ENCODE measurements at places on chromosomes 12 and 14. TPM values are rescaled to one million over a fixed set of nuclear protein-coding genes. Genes with fewer than 3 reads are reported as not detected.

Gene IL22
- total RNA-seq = not detected

DNA sequence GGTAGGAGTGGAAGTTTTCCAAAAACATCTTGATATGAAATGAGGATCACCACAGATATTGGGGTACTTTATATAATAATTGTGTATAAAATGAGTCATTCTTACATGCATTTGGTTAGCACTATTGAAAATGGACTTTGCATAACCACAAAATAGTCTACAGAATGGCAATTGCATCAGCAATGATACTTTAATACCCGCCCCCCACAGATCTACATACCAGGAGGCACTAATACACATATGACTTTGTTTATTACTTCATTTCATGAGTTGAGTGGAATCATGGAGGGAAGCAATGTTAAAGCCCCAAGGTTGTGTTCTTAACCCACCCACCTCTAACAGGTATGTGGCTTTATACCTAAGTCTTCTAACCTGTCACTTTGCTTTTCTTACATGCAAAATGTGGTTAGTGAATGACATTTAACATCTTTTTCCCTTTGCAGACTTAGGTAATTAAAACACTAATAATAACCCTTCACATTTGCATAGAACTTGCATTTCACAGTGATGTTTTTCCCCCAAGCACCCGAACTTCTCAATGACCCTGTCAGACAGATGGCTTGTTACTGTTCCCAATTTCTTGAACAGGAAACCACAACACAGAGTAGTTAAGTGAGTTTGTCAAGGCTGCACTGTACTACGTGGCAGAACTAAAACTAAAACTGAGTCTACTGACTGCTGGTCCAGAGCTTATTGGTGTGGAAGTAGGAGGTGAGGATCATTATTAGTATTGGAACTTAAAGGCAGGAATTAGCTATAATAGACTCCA, 101.9 kb downstream of the NPAS3 start:
- DNase-seq = no peak

- no peak for DNase-seq
Observed at GRCh38 chr12:64178122-64178521, 44.0 kb downstream of the KICS2 start.

DNA sequence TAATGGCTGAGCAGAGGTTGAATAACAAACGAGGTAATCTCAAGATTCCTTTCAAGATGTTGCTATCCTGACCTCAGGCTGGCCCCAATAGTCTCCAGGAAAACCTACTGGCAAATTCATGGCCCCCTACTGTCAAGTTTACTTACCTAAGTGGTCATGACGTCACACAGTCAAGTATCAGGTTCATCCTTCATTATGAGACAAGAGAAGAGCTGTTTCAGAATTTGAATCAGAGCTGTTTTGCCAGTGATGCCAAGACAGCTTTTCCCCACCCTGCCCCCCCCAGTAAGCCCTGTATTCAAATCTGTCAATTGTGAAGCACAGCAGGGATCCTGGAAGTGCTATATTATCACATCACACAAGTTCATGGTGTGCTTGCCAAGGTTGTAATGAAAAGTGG, 509.6 kb downstream of the NOVA1 start:
- DNase-seq = no peak

DNA sequence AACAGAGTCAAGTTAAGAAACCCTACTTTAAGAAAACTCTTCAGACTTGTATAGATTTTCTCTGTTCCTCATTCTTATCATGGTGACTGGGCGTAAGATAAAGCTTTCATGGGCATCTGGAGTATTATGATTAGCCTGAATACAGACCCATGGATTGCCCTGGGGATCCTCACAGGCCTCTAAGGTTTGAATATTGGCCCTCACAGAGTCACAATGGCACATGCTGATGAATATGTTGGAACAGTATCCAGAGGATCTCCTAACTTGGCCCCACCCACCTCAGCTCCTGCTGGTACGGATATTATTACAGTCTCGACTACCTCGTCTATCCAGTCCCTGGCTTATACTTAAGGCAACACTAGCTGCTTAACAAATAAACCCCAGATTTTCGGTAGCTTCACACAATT, 8.1 kb downstream of the OSBPL8 start:
- no peak for DNase-seq

Gene SCN8A
- 1.4 TPM for total RNA-seq

Gene LRRC74A
- not detected for total RNA-seq

GRCh38 chr12:31346267-31346666, 20.3 kb upstream of the SINHCAF start:
- no peak for DNase-seq

DNA sequence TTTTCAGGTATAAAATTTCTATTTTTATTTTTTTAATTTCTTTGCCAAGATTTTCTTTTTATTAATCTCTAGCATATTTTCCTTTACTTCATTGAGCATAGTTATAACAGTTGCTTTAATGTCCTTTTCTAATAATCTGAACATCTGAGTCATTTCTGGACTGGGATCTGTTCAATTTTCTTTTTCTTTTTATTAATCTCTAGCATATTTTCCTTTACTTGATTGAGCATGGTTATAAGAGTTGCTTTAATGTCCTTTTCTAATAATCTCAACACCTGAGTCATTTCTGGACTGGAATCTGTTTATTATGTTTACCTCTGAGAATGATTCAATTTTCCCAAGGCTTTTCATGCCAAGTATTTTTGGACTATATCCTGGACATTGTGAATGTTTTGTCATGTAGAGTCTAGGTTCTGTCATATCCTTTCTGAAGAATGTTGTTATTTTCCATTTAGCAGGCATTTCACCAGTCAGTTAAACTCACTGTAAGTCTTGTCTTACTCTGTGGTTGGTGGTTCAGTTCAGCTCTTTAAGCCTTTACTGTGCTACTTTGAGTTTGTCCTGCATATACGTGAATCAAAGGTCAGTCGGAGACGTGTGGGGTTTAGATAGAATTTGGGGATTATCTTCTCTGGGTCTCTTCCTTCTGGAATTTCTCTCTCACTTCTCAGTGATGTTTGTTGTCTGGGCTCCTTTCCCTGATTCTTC, 20.3 kb downstream of the TTC6 start:
- DNase-seq = no peak

Gene FAM181A
- total RNA-seq = 1.1 TPM

- no peak for DNase-seq
Observed at GRCh38 chr14:50932592-50933495, 11.4 kb downstream of the PYGL start.

Gene SHMT2
- 181 TPM for total RNA-seq

DNA sequence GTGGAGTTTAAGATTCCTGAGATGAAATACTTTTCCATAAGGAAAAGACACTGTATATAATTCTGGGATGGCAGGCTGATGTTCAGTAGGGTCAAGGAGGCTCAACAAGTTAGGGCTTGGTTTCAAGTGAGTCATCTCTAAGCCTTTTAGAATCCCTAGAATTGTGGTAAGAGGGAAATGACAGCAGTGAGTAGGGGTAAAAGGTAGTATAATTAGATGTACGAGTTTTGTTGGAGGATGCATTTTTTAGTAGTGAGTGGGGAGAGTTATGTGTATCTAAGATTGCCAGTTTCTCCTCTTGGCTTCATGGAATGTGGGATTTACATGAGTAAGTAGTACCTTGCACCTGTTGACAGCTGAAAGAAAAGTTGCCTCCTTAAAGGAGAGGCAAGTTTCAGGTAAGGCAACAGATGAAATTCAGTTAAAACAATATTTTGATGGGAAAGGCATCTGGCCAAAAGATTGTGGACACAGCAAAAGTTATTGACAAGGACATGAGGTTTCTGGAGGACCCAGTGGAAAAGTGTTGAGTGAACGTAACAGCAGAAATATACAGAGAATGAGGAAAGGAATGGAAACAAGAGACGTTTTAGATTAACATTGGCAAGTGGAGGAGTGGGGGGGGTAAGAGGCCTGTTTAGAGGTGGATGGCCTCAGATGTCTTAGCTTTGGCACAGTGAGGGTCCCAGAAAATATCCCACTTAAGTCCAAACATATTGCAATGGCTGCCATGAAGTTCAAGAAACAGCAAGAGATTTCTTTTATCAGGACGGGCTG, 21.8 kb downstream of the LMO3 start:
- no peak for DNase-seq

Gene GPR162
- total RNA-seq = not detected

Gene PAH
- 451 TPM for total RNA-seq

DNA sequence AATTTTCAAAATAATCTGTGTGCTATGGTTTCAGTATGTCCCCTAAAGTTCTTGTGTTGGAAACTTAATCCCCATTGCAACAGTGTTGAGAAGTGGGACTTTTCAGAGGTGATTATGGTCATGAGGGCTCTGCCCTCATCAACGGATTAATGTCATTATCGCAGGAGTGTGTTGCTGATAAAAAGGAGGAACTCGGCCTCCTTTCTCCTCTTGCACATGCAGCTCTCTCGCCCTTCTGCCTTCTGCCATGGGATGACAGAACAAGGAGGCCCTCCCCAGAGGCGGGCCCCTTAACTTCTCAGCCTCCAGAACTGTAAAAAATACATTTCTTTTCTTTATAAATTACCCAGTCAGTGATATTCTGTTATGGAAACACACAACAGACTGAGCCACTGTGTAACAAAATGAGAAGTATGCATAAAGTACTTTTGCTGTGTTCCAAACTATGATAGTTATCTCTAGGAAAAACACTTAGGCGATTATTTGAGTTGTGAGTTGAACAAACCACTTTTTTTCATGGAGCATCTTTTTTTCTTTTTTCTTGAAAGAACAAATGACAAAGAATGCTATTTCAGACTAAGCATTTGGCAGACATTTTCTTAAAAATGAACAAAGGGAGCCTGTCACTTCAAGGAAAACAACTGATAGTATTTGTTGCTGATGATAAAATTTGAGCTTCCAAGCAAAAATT, 134.8 kb upstream of the FUT8 start:
- DNase-seq = no peak

GRCh38 chr12:55420307-55420962, 5.6 kb upstream of the OR6C76 start:
- no peak for DNase-seq

DNA sequence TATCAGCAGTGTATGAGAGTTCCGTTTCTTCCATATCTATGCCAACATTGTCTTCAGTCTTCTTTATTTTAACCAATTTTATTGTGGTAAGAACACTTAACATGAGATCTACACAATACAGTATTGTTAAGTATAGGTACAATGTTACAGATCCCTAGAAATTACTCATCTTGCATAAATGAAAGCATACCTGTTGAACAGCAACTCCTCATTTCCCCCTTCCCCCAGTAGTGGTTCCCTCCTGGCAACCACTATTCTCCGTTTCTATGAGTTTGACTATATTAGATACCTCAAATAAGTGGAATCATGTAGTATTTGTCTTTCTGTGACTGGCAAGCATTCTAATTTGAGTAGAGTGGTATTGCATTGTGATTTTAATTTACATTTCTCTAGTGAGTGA, 150.5 kb downstream of the CRADD start:
- DNase-seq = no peak

DNA sequence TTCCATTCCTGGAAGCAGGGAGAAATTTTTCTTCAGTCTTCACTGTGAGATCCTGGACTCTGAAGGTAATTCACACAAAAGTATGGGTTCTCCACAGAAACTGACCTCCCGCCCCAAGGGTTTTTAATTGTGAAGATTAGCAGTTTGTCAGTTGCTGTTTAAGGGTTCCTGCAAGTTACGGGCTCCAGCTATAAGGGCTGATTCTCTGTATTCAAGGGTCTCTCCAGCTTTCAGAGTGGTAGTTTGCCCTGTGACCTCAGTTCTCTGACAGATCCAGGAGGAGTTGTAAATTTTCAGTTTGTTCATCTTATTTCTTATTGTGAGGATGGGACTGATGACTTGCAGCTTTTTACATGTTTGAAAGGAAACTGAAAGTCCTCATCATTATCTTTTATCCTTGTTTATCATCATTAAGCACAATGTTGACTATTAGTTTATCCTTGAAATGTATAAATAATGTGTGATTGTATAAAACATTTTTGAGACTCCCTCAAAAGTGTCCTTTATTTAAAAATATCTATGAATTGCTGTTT, 110.9 kb downstream of the SCAF11 start:
- no peak for DNase-seq

DNA sequence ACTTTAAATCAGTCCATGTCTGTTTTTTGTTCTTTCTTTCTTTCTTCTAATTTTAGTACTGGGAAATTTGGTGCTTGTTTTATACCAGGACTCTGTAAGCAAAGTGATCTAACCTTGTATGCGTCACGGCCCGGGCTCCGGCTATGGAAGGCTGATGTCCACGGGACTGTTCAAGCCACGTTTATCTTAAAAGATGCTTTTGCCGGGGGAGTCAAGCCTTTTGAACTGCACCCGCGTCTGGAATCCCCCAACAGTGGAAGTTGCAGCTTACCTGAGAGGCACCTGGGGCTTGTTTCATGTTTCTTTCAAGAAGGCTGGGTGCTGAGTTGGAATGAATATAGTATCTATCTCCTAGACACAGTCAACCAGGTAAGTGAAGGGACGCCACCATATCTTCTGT, 62.2 kb downstream of the TECPR2 start:
- no peak for DNase-seq

DNA sequence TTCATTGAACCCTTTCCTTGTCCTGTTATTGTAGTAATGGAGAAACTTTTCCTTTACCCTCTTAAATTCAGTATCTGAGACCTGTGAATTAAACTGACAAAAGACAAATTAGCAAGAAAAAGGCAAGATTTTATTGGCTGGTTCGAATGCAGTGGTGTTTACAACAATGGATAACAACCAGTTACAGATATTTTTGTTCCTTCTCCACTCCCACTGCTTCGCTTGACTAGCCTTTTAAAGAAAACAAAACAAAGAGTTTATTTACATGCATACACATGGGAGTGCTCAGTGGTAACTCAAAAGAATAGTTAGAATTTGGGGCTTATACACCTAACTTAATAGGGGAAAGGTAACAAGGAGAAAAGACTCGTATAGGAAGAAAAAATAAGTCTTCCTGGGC, 37.0 kb upstream of the HECTD1 start:
- DNase-seq = no peak

Gene LMO3
- total RNA-seq = not detected

Measured in HepG2 (cell line).